SW480 (cell line): ENCODE measurements at places on chromosomes 5 and 9.

DNA sequence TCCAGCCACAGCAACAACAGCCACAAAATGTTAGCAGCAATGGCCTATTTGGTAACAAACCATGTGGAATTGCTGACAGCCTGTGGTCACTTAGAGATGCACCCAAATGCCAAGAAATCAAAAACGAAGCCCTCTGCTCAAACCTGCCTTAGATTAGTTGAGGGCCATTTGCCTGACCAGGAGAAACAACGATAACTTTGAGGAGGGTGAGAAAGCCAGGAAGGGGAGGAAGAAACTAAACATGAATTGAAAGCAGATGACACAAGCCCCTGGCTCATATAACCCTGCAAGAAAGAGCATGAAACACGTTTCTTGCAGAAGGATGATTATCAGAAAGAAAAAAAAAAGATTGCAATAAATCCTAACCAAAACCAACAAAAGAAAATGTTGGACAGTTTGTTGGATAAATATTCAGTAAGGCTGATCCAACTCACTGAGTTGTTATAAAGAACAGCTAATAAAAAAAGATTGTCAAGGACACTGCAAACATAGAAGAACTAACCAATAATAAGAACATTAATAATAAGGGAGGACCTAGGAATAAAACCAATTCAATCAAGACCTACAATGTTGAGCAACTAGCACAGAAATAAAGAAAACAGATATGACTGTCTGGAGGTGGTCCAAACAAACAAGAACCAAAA lies 140.5 kb upstream of the SLC30A5 start:
- no peak for DNase-seq

DNA sequence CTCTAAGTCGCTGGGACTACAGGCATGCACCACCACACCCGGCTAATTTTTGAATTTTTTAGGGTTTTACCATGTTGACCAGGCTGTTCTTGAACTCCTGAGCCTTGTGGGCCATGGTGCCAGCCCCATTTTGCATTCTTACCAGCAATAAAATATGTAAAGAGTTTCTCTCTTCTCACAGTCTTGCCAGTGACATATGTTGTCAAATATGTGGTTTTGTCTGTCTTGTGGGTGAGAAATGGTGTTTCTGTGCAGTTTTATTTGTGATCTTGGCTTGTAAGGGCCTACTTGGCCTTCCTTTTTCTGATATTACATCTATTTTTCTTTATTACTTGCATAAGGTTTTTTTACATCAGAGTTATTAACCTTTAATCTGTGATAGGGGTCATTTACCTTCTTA lies 47.1 kb downstream of the SPIN1 start:
- DNase-seq = no peak

DNA sequence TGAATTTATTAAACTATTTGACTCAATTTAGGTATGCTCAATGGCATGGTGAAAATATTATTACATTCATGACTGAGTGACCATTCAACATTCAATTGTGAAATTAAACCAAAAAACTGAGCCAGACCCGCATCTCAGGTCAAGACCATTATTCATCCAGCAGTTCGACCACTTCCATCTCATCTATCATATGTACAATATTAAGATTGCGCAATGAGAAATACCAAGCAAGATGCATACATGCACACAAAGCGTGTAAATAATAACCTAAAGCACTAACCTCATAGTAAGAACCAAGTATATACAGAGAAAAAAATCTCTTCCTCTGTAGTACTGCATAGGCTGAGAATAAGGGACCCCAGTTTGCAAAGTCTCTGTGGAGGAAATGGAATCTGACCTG lies 310.2 kb downstream of the ADGRV1 start:
- DNase-seq = no peak

GRCh38 chr9:114958021-114958843 lies 27.8 kb upstream of the TNFSF8 start:
- DNase-seq = no peak

DNA sequence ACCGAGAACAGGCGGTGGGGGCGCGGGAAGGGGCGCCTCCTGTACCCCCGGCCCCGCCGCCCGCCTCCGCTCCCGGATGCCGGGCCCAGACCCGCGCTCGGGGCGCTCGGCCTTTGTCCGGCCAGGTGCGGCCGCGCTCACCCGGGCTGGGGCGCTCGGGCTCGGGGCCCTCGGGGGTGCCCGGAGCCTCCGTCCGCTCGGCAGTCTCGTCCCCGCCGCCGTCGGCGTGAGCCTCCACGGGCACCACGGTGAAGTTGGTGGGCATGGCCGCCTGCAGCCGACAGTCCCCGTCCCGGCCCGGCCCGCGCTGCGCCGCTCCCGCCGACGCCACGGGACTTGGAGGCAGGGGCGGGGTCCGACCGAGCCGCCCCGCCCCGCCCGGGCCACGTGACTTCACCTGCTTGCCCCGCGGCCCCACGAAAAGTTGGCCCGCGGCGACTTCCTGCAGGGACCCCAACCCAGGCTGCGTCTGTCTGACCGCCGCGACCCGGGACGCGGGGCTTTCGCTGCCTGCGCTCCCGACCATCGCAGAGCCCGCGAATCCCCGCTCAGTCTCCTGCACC lies at the start of gene SLC12A7:
Gene SLC12A7 (minus strand): TSS at position 337 of the 563 bp plus-strand sequence. CDS start 72 bp downstream, at position 265.
- peak; percentile 77 for DNase-seq

GRCh38 chr5:999032-999501 lies 9.5 kb upstream of the NKD2 start:
- no peak for DNase-seq

- peak; percentile 33 for DNase-seq
Measured at GRCh38 chr9:78871452-78872331, 574.8 kb downstream of the PSAT1 start.

GRCh38 chr9:1034271-1034670 lies 15.9 kb upstream of the DMRT2 start:
- DNase-seq = no peak

GRCh38 chr9:6924988-6925563 lies 167.3 kb downstream of the KDM4C start:
- DNase-seq = no peak

GRCh38 chr5:116876240-116876840 lies 301.7 kb upstream of the SEMA6A start:
- DNase-seq = no peak

DNA sequence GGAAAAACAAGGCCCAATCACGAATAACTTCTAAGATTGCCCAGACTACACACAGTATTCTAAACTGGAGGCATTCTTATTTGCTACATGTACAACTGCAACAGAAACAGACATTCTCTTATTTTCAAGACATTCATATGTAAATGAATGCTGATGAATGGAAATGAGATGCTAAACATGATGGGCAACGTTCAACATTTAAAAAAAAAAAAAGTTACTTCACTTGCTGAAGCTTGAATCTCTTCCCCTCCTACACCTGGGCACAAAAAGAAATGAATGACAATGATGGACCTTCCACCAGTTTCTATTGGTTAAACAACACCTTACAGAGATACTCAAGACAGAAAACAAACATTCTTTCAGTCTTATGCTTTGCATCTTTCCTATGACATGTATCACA lies 160.5 kb downstream of the BNC2 start:
- no peak for DNase-seq

GRCh38 chr9:123445116-123445515 lies 89.1 kb downstream of the CRB2 start:
- no peak for DNase-seq

- DNase-seq = no peak
Measured at GRCh38 chr5:128237546-128237945, 154.0 kb downstream of the SLC12A2 start.

DNA sequence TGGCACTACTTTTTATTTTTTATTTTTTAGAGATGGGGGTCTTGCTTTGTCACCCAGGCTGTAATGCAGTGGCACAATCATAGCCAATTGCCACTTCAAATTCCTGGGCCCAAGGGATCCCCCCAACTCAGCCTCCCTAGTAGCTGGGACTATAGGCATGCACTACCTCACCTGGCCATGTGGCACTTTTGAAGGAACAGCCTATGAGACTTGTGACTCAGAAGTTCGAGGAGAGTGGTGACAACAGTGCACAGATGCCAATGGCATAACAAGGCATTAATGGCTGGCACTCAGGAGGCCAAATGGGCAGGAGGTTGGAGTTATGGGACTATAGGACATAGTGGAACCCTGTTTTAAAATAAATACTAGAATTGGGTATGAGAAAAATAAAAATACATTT lies 33.7 kb downstream of the ANKRD31 start:
- DNase-seq = no peak

DNA sequence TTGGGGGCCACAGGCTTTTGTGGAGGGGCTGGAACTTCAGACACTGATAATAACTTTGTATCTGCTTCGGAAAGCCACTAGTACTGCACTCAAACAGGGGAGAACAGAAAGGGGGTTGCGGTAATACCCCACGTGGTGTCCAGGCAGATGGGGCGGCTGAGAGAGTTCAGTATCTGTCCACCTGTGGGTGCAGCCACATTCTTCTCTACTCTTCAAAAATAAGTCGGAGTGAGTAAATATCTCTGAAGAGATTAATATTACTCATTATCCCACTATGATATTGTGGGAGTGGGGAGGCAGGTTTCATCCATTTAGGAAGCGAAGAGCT lies 102.1 kb upstream of the SSBP2 start:
- no peak for DNase-seq

DNA sequence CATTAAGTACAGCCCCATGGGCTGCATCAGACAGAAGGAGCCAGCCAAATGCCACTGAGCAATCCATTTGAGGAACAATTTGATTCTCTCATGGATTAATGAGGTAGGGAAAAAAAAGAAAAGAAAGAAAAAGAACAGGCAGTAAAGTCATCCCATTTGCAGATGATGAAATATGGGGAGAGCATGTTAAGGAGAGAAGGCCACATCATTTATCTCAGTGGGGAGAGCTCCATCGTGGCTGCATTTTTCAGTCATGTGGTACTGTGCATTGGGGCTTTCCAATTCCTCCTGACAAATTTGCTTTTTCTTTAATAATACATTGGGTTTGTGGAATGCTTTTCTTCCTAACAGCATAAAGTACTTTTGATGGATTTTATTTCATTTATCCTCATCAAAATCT lies 375.2 kb upstream of the TLE4 start:
- DNase-seq = no peak

GRCh38 chr9:23412458-23412857 lies 413.6 kb downstream of the ELAVL2 start:
- no peak for DNase-seq

DNA sequence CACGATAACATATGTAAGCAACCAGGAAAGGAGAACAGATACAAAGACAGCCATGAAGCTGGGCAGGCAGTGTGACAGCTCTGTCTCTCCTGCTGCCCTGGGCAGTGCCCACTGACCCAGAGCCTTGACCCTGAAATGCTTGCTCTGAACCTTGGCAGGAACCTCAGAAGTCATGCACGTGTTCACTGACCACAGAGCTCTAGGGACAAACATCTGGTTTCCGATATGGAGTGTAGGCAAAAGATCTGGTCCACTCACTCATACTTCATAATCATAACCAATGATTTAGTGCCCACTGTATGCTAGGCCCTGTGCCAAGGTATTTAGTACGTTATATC lies 102.6 kb downstream of the FSTL4 start:
- DNase-seq = no peak

DNA sequence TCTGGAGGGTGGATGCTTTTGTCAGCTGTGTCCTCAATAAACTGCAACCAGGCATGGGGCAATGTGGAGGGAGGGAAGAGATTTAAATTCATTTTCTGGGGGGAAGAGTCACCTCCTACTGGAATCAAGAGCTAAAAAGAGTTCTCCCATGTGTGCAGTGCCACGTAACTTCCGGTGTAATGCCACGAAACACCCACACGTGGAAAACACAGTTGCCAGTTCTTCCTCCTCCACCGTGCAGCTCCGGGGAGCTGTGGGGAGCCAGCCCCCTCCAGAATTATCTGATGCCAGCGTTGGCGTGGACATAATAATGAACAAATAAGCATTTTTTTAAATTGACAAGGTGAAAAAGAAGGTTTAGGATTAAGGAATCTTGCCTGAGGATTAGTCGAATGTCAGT lies 32.1 kb upstream of the MED10 start:
- no peak for DNase-seq

- no peak for DNase-seq
Measured at GRCh38 chr9:132885720-132886333, 7.1 kb downstream of the SPACA9 start.

DNA sequence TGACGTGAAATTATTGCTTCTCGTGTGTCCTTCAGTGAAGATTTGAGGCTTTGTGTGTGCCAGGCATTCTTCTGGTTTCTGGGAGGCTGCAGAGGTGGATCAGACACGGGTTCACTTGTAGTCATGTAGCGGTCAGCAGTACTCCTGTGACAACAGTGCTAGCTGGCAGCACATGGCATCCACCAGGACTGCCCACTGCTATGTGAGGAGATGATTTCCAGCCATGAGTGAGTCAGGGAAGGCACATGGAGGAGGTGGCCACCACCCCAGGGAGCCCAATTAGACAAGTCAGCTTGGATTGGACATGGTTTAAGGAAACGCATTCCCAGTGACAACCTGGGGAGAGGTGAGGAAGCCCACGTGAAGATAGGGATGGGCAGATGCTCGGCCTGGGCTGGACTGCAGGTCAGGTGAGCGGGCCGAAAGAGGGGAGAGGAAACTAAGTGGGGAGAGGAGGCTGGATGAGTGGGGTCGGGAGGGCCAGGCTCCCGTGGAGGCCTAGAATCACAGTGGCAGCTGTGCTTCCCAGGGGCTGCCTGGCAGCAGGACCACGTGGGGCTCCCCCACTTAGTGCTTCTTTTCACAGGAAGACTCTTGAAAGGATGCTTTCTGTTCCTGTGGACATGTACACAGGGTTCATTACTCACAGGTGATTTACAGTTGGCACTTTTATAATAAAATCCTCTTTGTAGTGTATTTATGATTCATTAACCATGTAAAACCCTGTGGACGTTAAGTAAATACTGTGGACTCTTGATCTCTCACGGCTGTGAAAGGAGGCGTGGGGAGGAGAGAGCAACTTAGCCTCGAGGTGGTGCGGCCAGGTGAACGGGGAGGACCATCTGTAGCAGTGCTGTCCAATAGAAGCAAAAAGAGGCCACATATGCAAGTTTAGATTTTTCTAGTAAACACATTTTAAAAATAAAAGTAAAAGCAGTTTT lies 80.0 kb upstream of the OTULINL start:
- DNase-seq = peak; percentile 43

- DNase-seq = no peak
Measured at GRCh38 chr5:115542651-115543364, 1.8 kb downstream of the FEM1C start.

DNA sequence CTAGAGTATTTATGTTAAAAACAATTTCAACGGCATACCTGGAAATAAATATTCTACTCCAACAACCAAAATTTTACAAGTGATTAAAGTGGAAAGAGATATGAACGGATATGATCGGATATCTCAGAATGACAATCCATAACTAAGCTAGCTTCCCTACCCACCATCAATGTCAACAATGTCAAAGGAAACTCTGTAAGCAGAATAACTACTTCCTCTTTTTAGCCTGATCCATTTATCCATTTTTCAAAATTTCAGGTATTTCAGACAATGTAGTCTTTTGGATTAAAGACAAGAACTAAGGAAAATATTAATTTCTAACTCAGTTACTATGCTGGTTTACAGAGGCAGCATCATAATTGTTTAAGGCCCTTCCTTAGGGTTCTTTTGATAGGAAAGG lies 188.7 kb downstream of the DENND1A start:
- no peak for DNase-seq
